Epithelial cell of proximal tubule (primary cell): ENCODE measurements at places on chromosomes 2 and 18. TPM values are rescaled to one million over a fixed set of nuclear protein-coding genes. Genes with fewer than 3 reads are reported as not detected.

Gene WDSUB1
- 2.2 and 5.4 TPM in 2 replicates for total RNA-seq

Gene PDE11A
- total RNA-seq: 0.87 and 1.2 TPM in 2 replicates

Gene VAMP8
- total RNA-seq: 86.5 and 152 TPM in 2 replicates

Gene SGPP2
- 9.1 and 9.7 TPM in 2 replicates for total RNA-seq

Gene NAT8
- total RNA-seq: not detected in 2 replicates

Gene PLA2R1
- total RNA-seq: 1.3 and 3.6 TPM in 2 replicates

Gene TTN
- total RNA-seq: 0.12 TPM in 1 of 2 replicates, not detected in the other

Gene QPCT
- 26.4 and 52.3 TPM in 2 replicates for total RNA-seq

Gene SPC25
- 39.7 and 42.1 TPM in 2 replicates for total RNA-seq

Gene FAHD2A
- 31.4 and 32.5 TPM in 2 replicates for total RNA-seq

Gene C2orf76
- 5.4 and 9.3 TPM in 2 replicates for total RNA-seq

Gene NTSR2
- total RNA-seq: not detected in 2 replicates

Gene RIOK3
- 24.4 and 30.0 TPM in 2 replicates for total RNA-seq

Gene VWA3B
- not detected in 2 replicates for total RNA-seq

Gene CAPN14
- total RNA-seq: 0.14 and 0.46 TPM in 2 replicates

Gene MEIS1
- total RNA-seq: 0.23 and 3.5 TPM in 2 replicates

Gene MAP4K3
- 18.3 and 25.1 TPM in 2 replicates for total RNA-seq

Gene FAM124B
- 0.07 TPM in 1 of 2 replicates, not detected in the other for total RNA-seq

Gene RAMP1
- 4.0 and 6.5 TPM in 2 replicates for total RNA-seq
